ENCODE measurements at places on chromosomes 7 and 10. TPM values are rescaled to one million over a fixed set of nuclear protein-coding genes. Genes with fewer than 3 reads are reported as not detected.

EPC1 gene
- total RNA-seq = 23.0 TPM

ITGB8 gene
- 4.8 TPM for total RNA-seq

MYH16 gene
- total RNA-seq = not detected

PNLIPRP3 gene
- not detected for total RNA-seq
